ENCODE measurements at places on chromosomes 2 and 18.

DNA sequence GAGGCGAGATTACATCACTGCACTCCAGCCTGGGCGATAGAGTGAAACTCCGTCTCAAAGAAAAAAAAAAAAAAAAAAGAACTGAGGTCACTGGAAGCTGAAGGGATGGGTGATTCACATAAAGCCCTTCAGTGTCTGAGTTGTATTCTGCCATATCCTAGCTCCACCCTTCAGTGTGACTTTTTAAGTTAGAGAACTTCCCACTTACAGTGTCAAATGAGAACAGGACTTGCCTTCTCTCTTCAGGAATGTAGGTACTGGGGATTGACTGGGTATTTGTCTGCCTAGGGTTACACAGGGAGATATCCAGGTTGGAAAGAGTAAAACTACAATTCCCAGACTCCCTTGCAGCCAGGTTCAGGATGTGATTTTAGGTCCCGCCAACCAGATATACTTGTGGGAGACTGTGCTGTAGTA, 37.9 kb downstream of the EHD3 start:
- DNase-seq = no peak

GRCh38 chr18:57048351-57048750, 98.5 kb upstream of the BOD1L2 start:
- DNase-seq = no peak

DNA sequence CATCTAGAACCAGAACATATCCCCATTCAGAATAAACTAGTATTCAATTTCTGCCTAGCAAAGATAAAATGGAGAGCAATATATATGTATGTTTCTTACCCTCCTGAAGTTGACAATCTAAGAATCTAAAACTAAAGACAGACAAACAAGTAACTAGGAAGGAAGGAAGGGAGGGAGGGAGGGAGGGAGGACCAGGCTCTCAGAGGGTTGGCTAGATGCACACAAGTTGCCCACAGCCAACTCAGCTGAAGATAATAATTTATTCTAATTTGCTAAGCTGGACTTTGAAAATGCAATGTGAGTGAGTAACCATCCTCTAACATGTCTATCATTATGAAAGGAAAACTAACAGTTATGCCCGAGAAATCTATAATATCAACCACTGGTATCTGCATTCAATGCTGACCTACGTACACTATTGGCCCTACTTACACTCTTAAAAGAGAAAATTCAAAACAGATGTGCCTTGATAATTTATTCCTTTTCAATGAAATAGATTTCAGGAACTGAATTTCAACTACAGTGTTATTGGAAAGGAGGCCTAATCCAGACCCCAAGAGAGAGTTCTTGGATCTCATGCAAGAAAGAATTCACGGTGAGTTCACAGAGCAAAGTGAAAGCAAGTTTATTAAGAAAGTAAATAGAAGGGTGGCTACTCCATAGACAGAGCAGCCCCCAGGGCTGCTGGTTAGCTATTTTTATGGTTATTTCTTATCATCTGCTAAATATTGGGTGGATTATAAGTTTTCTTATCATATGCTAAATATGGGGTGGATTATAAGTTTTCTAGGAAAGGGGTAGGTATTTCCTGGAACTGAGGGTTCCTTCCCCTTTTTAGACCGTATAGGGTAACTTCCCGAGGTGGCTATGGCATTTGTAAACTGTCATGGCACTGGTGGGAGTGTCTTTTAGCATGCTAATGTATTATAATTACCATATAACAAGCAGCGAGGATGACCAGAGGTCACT, 288.5 kb upstream of the SLC39A10 start:
- DNase-seq = no peak

DNA sequence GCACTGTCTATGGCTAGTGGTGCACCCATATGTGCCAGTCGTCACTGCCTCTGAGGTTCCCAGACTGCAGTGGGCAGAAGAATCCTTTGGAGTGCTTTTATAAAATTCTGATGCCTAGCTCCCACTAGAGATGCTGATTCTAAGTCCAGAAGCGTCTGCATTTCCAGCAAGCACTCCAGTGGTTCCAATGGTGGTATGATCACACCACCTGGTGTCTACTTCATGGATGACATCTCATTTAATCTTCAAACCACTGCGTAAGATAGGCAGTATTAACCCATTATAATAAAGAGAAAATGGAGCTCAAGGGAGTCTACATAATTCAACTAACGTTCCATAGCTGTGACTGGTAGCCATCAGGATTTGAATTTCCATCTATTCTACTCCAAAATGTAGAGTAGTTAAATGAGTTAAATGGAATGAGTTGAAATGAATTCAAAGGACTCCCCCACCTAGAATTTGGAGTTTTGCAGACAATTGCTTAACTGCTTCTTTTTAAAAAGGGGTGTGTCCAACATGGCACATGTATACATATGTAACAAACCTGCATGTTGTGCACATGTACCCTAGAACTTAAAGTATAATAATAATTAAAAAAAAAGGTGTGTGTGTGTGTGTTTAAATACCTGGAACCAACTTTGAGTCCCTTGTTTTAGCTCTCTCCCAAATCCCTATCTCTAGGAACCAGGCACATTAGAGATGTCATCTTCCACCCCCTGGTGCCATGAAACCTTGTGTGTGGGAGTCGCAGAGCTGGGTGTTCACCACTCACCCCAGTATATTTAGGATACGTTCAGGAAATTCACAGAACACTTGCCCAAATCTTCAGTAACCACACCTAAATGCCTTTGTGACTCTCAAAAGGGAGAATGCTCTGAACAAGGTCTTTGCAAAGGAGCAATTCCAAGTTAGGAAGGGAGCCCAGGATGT, 14.1 kb downstream of the LAMA3 start:
- DNase-seq = no peak

- no peak for DNase-seq
Observed at GRCh38 chr18:28999726-29000125, 822.8 kb upstream of the CDH2 start.

DNA sequence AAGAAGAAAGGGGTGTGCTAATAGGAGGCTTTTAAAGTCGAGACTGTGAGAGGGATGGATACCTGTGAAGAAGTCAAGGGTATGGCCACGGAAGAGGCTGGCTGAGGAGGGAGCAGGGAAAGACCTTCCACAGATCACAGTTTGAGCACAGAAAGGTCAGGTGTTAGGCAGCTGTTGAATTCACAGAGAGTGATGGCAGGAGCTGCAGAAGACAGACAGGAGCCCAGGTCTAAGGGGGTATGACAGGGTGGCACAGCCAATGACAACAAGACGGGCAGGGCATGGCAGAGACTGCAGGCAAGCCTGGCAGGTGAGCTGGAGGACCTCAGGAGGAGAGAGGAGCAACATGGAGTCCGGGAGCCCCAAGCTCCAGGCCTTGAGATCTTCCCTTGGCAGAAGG, 163.1 kb downstream of the LAMA1 start:
- no peak for DNase-seq

- DNase-seq = no peak
Observed at GRCh38 chr2:43212931-43213330, 13.5 kb downstream of the ZFP36L2 start.

- DNase-seq = no peak
Observed at GRCh38 chr2:138423198-138423597, 78.4 kb upstream of the SPOPL start.

DNA sequence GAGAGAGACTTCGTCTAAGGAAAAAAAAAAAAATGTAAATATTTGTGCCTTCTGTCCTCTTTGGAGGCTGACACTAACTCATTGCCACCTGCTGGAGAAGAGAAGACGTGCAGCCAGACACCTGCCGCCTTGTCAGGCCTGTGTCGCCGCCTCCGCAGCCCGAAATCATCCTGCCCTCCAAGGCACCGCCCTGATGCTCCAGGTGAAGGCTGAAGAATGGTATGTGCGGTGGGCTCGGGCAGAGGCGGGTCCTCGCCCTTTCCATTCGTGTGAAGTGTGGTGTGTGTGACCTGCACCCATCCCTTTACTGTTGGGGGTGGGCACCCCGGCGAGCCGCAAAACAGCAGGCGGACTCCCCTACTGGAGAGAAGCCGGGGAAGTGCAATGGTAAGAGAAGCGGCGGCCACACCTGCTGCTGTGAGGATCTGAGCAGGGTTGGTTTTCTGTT, 60.4 kb downstream of the FAM161A start:
- peak; percentile 5 for DNase-seq
